ENCODE measurements at places on chromosomes 2 and 18. TPM values are rescaled to one million over a fixed set of nuclear protein-coding genes. Genes with fewer than 3 reads are reported as not detected.

- no peak for DNase-seq
- H3K36me3 ChIP-seq, result peaks cover 3% of the 10 kb centered on the region
- H3K27ac ChIP-seq, result no peak overlapping the region
- no peaks in the 10 kb centered on the region for H3K4me1 ChIP-seq
- H3K27me3 ChIP-seq, result no peaks in the 10 kb centered on the region
These were observed 168.6 kb downstream of the ZNF407 start for GRCh38 chr18:74766251-74766650.

DNA sequence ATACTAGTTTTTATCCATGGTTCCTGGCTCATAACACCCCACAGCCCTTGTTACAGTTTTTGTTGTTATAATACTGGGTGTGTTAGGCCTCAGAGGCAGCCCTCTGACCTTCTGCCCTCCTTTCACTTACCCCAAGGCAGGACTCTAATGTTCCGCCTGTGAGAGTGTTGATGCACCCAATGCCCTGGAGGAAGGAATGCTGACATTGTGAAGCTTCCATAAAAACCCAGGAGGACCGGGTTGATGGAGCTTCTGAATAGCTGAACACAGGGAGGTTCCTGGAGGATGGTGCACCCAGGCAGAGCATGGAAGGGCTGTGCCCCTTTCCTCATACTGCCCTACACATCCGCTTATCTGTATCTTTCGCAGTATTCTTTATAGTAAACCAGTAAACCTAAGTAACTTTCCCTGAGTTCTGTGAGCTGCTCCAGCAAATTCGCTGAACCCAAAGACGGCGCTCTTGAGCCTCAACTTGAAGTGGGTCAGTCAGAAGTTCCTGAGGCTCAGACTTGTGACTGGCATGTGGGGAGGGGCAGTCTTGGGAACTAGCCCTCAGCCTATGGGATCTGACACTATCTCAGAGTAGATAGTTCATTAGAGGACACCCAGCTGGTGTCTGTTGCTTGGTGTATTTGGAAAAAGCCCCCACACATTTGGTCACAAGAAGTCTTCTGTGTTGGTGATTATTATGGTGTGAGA, 10.4 kb downstream of the STON1 start:
- peaks cover 2% of the 10 kb centered on the region for H3K27me3 ChIP-seq
- H3K27ac ChIP-seq, result no peak overlapping the region
- no peaks in the 10 kb centered on the region for H3K36me3 ChIP-seq
- H3K4me3 ChIP-seq, result no peak overlapping the region

- no peaks in the 10 kb centered on the region for H3K4me1 ChIP-seq
- no peaks in the 10 kb centered on the region for H3K36me3 ChIP-seq
- no peak overlapping the region for H3K27ac ChIP-seq
- H3K27me3 ChIP-seq, result no peaks in the 10 kb centered on the region
These were observed 241.1 kb upstream of the VWC2L start for GRCh38 chr2:214169736-214170135.

- no peaks in the 10 kb centered on the region for H3K27me3 ChIP-seq
- no peaks in the 10 kb centered on the region for H3K36me3 ChIP-seq
- no peaks in the 10 kb centered on the region for H3K4me1 ChIP-seq
- no peak overlapping the region for H3K27ac ChIP-seq
These were observed 401.3 kb upstream of the PIK3C3 start for GRCh38 chr18:41553716-41554115.

DNA sequence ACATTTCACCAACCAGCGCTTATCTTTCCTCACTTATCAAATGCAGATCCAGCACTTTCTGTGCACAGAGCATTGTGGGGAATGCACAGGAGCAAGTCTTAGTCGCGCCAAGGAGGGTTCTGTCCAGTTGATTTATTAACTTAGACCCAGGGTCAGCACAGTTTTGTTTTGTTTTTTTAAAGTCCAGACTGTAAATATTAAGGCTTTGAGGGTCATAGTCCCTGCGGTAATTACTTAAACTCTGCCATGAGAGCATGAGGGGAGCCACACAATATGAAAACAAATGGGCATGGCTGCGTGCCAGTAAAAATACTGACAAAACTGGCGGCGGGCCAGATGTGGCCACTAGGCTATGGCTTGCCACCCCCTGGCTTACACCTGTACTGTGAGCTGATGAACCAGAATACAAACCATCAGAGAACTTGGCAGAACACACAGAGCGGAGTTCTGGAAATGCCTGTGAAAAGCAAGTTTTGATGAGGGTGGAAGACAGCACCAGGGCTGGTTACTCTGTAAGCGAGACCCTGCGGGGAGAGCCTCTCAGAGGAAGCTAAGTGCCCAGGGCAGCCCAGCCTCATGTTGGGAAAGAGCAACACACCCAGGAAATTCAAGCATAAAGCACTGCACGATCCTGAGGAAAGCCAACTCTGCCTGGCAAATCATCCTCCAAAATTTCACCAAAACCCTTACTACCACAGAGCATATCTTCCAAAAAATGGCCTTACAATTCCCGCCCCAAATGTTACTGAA, 43.6 kb downstream of the L3MBTL4 start:
- DNase-seq, result no peak
- H3K4me1 ChIP-seq, result no peaks in the 10 kb centered on the region
- H3K27me3 ChIP-seq, result no peaks in the 10 kb centered on the region
- no peaks in the 10 kb centered on the region for H3K36me3 ChIP-seq
- no peak overlapping the region for H3K27ac ChIP-seq
- no peak overlapping the region for H3K4me3 ChIP-seq

DNA sequence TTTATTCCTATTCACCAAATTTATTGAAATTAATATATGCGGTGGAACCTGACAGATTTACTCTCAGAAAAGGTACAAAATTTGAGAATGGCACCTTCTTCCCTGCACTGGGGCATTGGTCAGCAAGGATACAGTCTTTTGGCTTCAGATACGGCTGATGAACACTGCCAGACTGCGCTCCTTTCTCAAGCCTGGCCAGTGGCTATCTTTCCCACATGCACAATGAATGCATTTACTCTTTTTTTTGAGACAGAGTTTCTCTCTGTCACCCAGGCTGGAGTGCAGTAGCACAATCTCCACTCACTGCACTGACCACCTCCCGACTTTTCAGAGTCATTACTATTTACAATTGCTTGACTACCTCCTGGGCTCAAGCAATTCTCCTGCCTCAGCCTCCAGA, 61.6 kb downstream of the MOB4 start:
- no peak for DNase-seq
- peaks cover 12% of the 10 kb centered on the region for H3K36me3 ChIP-seq
- H3K4me3 ChIP-seq, result no peak overlapping the region
- no peaks in the 10 kb centered on the region for H3K27me3 ChIP-seq
- no peak overlapping the region for H3K27ac ChIP-seq

GRCh38 chr2:239884051-239884405, 141.1 kb downstream of the NDUFA10 start:
- no peak overlapping the region for H3K4me3 ChIP-seq
- H3K27me3 ChIP-seq, result peaks cover 10% of the 10 kb centered on the region
- DNase-seq, result no peak
- no peak overlapping the region for H3K27ac ChIP-seq
- H3K4me1 ChIP-seq, result peaks cover 6% of the 10 kb centered on the region
- peaks cover 2% of the 10 kb centered on the region for H3K36me3 ChIP-seq

- H3K36me3 ChIP-seq, result no peaks in the 10 kb centered on the region
- no peaks in the 10 kb centered on the region for H3K27me3 ChIP-seq
- H3K4me3 ChIP-seq, result no peak overlapping the region
- H3K4me1 ChIP-seq, result no peaks in the 10 kb centered on the region
These were observed 894.9 kb upstream of the CDH2 start for GRCh38 chr18:29071869-29072268.

DNA sequence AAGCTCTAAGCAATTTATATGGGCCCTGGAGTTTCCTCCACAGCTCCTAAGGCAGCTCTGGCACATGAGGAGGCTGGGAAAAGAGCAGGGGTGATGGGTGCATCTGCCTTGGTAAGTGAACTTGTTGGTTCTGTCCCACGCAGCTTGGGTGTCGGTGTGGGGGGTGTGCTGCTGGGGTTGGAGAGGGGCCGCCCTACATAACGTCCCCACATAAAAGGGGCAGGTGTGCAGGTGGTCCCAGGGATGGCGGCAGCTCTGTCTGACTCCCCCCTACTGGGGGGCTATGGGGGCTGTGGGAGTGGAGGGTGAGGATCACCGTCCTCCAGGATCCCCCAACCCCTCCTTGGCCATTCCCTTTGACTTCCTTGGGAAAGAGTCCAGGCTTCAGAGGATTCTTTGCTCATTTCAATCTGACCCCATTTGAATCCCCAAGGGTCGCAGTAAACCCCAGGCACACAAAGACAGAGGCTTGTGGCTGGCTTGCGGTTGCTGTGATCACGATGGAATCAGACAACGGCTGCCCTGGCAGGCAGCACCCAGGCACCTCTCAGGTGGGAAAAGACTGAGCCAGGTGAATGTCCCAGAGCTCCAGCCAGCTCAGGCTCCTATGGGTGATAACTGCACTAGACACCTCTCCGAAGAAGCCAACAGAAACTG, 34.5 kb upstream of the CD8A start:
- H3K27ac ChIP-seq, result no peak overlapping the region
- H3K4me1 ChIP-seq, result peaks cover 25% of the 10 kb centered on the region
- no peak overlapping the region for H3K4me3 ChIP-seq
- peaks cover 5% of the 10 kb centered on the region for H3K27me3 ChIP-seq
- H3K36me3 ChIP-seq, result no peaks in the 10 kb centered on the region

DNA sequence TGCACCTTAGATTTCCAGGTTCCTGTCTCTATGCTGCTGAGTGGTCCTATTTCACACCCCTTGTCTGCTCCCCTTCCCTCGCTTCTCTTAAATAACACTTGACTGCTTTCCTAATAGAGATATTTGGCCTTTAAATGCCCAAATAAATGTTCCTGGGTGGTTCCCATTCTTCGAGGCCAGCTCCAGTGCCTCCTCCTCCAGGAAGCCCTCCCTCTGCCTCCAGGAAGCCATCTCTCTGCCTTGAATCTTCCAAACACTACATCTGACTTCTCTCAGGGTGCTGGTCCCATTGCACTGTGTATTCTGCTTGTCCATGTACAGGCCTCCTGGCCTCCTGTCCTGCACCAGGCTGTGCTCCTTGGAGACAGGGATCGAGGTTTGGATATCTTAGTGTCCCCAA, 14.2 kb downstream of the EHD3 start:
- H3K27ac ChIP-seq, result no peak overlapping the region
- no peaks in the 10 kb centered on the region for H3K27me3 ChIP-seq
- H3K36me3 ChIP-seq, result no peaks in the 10 kb centered on the region
- no peak overlapping the region for H3K4me3 ChIP-seq
- DNase-seq, result no peak

- H3K27me3 ChIP-seq, result peaks cover 1% of the 10 kb centered on the region
- DNase-seq, result no peak
- H3K36me3 ChIP-seq, result no peaks in the 10 kb centered on the region
- H3K4me3 ChIP-seq, result no peak overlapping the region
- no peak overlapping the region for H3K27ac ChIP-seq
- no peaks in the 10 kb centered on the region for H3K4me1 ChIP-seq
These were observed 266.5 kb downstream of the KLHL29 start for GRCh38 chr2:23651187-23652080.

DNA sequence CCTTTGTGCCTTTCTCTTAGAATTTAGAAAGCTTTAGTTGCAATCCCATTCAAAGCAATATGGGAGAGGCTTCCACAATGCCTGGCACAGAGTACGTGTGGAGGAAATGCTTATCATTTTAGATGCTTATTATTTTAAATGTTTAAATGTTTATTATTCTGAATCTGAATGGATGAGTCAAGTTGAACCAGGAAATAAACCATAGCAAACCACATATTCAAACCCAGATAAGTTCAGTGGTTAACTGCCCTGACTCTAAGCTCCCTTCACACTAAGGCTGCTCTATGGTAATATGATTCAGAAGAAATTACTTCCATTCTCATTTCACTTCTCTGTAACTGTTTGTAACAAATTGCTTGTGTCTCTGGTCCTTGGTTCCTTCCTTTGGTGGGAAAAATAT, 5.2 kb upstream of the PPP4R1 start:
- H3K27me3 ChIP-seq, result peaks cover 9% of the 10 kb centered on the region
- H3K4me3 ChIP-seq, result no peak overlapping the region
- no peak for DNase-seq
- H3K4me1 ChIP-seq, result peaks cover 19% of the 10 kb centered on the region
- H3K36me3 ChIP-seq, result no peaks in the 10 kb centered on the region

DNA sequence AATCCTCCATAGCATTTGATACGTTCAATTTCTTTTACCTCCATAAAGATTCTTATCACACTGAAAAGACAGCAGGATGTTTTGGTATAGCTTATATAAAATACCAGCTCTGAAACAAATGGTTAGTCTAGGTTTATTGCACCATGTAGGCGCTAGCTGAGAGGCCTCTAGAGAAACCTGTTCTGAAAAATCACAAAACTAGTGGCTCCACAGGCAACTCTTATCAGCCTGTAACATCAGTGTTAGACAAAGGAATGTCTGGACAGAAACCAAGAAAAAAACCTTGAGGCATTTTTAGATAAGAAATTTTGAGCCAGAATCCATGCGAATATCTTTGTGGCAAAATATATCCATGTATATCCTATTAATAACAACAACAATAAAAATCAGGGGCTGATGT, 440.4 kb upstream of the MAP2 start:
- H3K27ac ChIP-seq, result no peak overlapping the region
- H3K36me3 ChIP-seq, result no peaks in the 10 kb centered on the region
- no peak overlapping the region for H3K4me3 ChIP-seq
- no peaks in the 10 kb centered on the region for H3K27me3 ChIP-seq

- no peaks in the 10 kb centered on the region for H3K4me1 ChIP-seq
- H3K27ac ChIP-seq, result no peak overlapping the region
- no peak for DNase-seq
These were observed 101.4 kb downstream of the TMEM18 start for GRCh38 chr2:575727-576236.

DNA sequence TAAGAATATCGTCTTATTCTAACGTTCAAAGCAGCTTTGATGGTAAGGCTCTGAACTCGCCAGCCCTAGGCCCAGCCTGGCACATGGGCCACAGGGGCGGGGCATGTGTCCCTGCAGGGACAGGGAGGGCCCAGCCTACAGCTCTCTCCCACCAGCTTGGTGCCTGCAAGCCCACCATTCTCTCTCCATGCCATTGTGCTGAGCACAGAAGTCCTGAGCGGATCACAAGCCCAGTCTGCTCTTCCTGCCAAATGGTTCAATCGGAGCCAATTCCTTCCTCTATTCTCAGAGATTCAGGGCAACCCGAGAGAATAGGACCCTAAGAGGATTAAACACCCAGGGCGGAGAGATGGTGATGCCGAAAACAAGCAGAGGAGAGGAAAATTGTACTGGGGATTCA, 50.3 kb upstream of the APCDD1 start:
- H3K27ac ChIP-seq, result no peak overlapping the region
- no peaks in the 10 kb centered on the region for H3K36me3 ChIP-seq
- H3K4me3 ChIP-seq, result no peak overlapping the region
- no peaks in the 10 kb centered on the region for H3K4me1 ChIP-seq
- H3K27me3 ChIP-seq, result peaks cover 12% of the 10 kb centered on the region
- DNase-seq, result no peak

Gene GKN1
- total RNA-seq, result not detected

Gene EDAR
- total RNA-seq, result 2.3 TPM

Gene CACNB4
- total RNA-seq, result 0.83 TPM

Gene SMYD1
- not detected for total RNA-seq

Gene CCDC178
- total RNA-seq, result not detected

Gene REG1B
- total RNA-seq, result not detected

Gene SPATA3
- not detected for total RNA-seq

Gene FEV
- not detected for total RNA-seq

Gene ARID5A
- total RNA-seq, result 233 TPM

Gene NCL
- total RNA-seq, result 1,388 TPM

Gene TCF7L1
- not detected for total RNA-seq

Gene ST6GAL2
- not detected for total RNA-seq

Gene WDPCP
- 5.2 TPM for total RNA-seq
